Purkinje cell (primary cell): ENCODE measurements at places on chromosomes 12 and 14. TPM values are rescaled to one million over a fixed set of nuclear protein-coding genes. Genes with fewer than 3 reads are reported as not detected.

CACNA1C gene
- polyA plus RNA-seq = 0.39 and 1.1 TPM in 2 replicates

CAPZA3 gene
- polyA plus RNA-seq = not detected in 2 replicates

FOXN4 gene
- 0.40 TPM in 1 of 2 replicates, not detected in the other for polyA plus RNA-seq

C12orf43 gene
- polyA plus RNA-seq = 7.2 and 7.5 TPM in 2 replicates

GPHN gene
- polyA plus RNA-seq = 66.8 and 105 TPM in 2 replicates
